ENCODE measurements at places on chromosomes 16 and 17.
A peak's percentile ranks its signal among the peaks of the same experiment; 100 is the strongest.

GRCh38 chr16:23423496-23424049 is 29.4 kb downstream of the COG7 start:
- DNase-seq: no peak

DNA sequence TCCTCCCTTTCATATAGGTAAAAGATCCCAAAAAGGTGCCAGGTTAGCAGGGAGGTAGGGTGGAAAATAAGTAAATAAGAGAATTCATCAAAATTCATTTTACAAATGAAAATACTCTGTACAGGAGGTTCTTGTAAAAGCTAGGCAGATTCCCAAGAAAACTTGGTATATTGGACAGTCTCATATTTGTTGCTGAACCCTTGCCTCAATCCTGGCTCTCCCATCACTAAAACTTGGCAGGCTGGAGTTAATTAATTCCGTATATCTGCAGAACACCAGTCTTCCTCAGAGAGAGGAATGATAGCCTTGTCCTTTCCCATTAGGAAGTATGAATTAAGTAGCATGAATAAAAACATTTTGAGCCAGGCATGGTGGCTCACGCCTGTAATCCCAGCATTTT is 66.2 kb upstream of the MTMR4 start:
- DNase-seq: no peak

- DNase-seq: no peak
Observed at GRCh38 chr16:7992616-7993015, 597.7 kb downstream of the TMEM114 start.

- no peak for DNase-seq
Observed at GRCh38 chr17:72183194-72183685, 62.4 kb downstream of the SOX9 start.

- no peak for DNase-seq
Observed at GRCh38 chr17:46878055-46878454, 26.7 kb downstream of the WNT9B start.

DNA sequence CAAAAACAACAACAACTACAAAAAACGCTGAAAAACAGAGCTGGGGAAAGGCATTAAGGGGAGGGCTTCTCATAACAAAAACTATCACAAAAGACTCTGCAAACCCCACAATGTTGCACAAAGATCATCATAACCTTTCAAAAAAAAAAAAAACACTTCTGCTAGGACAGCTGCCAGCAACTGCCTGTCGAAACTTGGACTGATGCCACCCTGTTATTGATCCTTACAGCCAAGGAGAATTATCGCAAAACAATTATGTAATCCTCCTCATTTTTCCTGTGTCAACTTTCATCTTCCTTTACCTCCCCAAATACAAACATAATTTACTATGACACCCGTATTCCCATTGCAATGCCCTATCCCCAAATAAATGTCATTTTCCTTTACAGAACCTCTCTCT is 9.3 kb downstream of the CCDC40 start:
- no peak for DNase-seq

DNA sequence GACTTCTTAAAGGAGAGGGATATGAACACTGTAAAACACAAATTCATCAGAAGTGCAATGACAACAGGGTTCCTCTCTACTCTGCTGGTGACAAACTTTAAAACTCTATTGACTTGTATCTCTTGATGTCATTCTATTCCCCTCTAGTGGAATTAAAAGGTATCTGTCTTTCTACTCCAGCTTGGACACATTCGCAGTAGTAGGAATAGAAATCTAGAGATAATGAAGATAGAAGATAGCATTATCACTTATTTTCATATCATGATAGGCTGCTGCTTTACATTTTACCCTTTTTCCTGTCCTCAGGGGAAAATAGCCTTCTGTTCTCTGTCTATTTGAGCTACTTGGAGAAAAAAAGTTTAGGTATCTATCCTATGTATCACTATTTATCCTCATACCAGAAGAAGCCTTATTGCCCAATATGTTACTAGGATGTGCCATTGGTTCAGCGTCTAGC is 209.6 kb upstream of the CACNG5 start:
- DNase-seq: no peak

DNA sequence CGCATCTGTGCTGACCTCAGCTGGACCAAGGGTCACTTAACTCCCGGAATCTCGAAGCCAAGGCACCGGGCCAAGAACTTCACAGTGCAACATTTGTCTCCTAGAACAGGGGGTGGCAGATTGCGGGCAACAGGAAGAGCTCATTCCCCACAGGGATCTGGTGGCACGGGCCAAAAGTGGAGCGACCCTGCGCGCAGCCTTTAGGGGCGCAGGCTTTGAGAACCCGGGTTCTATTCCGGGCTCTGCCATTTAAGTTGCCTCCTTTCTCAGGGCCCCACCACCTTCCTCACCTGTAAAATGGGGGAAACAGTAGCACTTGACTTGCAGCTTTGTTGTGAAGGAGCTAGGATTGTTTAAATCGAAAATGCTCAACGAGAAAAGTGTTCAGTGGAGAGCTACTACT is 651 bp downstream of the SHMT1 start:
- peak; percentile 43 for DNase-seq

- DNase-seq: no peak
Observed at GRCh38 chr16:11047057-11047456, 102.7 kb downstream of the CLEC16A start.

- no peak for DNase-seq
Observed at GRCh38 chr16:89708481-89708931, 7.0 kb upstream of the SPATA2L start.

GRCh38 chr17:59607817-59608403 is 11.8 kb upstream of the CLTC start:
- peak; percentile 71 for DNase-seq

- no peak for DNase-seq
Observed at GRCh38 chr17:82463925-82464566, 5.5 kb downstream of the NARF start.

DNA sequence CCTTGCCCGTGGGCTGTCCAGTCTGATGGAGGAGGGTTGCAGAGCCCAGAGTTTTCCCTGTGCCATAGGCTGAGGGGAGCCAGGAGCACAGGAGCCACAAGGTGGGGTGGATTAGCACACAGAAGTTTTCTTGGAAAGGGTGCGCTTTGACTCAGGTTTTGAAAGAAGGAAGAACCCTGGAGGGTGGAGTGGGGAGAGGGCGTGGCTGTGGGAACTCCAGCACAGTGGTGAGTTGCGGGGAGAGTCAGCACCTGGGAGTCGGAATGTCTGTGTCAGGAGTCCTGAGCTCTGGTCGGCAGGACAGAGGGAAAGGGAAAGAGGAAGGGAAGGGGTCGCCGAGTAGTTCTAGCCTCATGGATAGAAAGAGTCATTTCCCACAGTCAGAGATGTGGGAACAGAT is 8.9 kb upstream of the KRT14 start:
- no peak for DNase-seq

GRCh38 chr17:77449908-77450741 is 309.4 kb downstream of the SEC14L1 start:
- peak; percentile 87 for DNase-seq

DNA sequence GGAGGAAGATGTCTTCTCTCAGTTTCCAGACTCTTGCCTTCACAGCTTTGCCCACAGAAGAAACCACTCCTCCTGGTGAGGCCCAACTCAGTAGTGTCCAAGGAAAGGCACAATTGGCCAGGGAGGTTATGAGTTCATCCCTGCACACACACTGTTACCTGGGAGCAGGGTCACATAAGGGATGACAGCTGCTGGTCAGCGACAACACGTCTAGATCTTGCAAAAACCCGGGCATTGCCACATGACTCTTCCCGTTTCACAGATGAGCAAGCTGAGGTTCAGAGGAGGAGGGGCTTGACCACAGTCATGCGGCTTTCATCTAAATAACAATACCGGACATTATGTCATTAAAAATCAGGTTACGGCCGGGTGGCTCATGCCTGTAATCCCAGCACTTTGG is 186.0 kb downstream of the COPRS start:
- no peak for DNase-seq

GRCh38 chr17:73533781-73534180 is 110.5 kb downstream of the SDK2 start:
- no peak for DNase-seq

GRCh38 chr17:57511475-57512123 is 233.5 kb downstream of the CCDC182 start:
- no peak for DNase-seq

- no peak for DNase-seq
Observed at GRCh38 chr16:56352351-56353053, 72.8 kb downstream of the AMFR start.

DNA sequence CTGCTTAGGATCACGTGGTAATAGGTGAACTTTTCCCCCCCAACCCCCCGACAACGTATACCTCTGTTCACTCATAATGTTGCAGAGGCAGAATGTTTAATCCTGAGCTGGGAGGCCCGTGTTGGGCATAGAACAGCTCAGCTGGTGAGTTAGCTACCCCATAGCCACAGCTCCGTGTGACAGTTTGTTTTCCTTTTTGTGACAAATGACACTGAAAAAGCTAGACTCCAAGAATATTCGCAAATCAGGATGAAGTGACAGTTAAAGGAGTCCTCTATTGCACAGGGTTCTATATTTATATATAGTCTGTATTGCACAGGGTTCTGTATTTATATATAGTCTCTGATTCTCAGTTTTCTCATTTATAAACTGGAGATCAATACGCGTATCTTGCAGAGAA is 33.8 kb downstream of the MYH13 start:
- no peak for DNase-seq

DNA sequence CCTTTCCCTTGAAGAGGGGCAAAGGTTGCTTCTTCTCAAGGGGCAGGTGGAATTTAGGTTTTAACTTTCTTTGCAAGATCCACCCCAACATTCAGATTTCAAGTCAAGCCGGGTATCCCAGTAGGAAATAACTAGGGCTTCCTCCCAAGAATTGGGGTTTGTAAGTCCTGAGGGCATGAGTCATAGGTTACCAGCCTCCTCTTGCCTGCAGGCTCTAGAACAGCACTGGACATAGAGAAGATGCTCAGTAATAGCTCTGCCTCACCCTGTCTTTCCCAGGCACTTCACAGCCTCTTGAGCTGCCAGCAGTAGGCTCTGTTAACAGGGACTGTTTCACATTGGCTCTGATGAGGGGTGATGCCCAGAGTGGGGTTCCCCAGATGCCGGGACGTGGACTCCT is 35.8 kb upstream of the ZFP90 start:
- DNase-seq: no peak

- no peak for DNase-seq
Observed at GRCh38 chr16:80564394-80564793, 23.6 kb downstream of the DYNLRB2 start.

DNA sequence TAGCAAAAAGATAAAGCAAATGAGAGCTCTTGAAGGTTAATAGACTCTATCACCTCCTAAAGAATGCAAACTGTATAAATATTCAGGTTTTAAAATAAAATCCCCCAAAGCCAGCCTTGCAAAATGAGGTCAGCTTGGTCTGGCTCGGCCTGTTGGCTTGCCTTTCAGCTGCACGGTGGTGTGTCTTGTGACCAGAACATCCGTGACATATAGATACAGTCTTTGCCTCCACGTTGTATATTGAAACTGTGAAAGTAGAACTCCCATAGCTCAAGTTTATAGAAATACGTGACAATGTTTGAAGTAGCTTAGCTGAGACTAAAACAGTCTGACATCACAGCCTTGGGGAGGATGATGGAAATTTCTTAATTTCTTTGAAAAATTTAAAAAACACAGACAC is 236.6 kb upstream of the MYOCD start:
- DNase-seq: no peak

DNA sequence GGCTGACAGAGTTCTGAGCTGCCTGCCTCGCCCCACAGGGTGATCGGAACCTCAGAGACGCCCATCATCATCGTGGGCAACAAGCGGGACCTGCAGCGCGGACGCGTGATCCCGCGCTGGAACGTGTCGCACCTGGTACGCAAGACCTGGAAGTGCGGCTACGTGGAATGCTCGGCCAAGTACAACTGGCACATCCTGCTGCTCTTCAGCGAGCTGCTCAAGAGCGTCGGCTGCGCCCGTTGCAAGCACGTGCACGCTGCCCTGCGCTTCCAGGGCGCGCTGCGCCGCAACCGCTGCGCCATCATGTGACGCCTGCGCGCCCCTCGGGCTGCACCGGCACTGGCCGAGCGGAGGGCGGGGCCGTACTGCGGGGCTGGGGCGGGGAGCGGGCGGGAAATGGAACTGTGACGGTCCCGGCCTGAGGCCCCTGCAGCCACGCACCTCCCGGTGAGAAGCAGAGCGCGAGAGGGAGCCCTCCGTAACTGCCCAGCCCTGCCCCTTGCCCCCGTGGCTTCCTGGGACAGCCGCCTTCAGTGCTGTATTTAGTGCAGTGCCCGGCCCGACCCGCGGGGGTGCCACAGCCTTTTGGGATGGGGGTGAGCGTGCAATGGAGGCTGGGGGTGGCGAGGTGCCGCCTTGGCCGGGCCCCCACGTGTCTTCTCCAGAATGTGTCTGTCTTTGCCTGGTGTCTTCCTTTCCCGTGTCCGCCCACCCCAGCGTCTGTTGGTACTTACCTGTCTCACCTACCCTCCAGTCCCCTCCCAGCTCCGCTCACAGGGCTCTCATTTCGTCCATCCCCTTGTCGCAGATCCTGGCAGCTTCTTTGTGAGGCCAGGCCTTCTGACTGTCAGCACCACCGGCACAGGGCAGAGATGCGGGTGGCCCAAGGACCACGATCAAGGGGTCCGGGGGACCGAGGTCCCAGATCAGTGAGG is 9.8 kb downstream of the RASL10B start:
- peak; percentile 45 for DNase-seq

GRCh38 chr17:18976201-18976600 is 24.2 kb downstream of the SLC5A10 start:
- no peak for DNase-seq

DNA sequence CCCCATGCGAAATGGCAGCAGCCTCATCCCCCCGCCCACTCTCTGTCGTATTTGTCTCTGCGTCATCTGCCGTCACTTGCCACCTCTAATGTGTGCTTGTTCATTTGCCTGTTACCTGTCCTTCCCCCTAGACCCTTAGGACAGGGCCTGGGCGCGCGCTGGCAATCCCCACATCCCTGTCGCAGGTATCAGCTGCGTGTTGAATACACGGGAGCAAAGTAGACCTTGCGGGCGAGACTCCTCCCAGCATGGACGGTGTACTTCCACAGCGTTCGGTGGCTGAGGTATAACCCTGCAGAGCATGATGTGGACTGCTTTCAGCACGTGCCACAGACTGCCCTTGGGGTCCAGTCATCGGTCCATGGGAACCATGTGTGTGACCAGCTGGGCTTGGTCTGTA is 170.1 kb upstream of the CHMP6 start:
- DNase-seq: no peak

DNA sequence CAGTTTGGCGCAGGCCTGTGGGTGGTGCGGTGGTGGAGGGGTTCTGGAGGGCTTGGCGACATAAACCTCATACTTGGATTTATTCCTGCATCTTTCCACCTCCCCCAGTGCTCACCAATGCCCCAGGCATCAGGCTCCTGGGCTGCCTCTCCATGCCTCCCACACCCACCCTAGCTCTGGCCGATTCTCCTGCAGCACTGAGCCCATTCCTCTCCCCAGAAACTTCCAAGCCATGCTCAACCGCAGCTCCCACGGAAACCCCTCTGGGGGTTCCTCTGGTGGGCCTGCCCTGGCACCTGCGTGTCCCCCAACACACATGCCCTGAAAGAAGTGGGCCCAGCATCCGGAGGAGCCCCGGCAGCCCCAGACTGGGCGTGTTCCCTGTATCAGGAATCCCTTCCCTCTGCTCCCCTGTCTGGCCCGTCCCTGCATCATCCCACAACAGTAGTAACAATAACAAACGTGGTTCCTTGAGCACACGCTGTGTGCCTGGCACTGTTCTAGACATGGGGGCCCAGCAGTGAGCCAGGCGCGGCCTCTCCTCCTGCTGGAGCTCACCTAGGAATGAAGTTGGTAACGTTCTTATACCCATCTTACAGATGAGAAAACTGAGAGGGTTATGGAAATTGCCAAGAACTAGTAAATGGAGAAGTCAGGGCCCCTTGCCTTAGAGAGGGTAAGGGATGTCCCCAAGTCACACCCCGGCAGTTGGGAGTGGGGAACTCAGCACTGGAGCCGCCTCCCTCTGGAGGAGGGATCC is 2.3 kb downstream of the PRSS21 start:
- no peak for DNase-seq

GRCh38 chr17:74779948-74780400 is 3.8 kb upstream of the NAT9 start:
- peak; percentile 67 for DNase-seq

Data from stimulated activated CD8-positive, alpha-beta memory T cell treated with anti-CD3 and anti-CD28 coated beads, Interleukin-4, amount 100 ng/mL, for 48 hours (primary cell).